ENCODE measurements at places on chromosomes 6 and 20.
A peak's percentile ranks its signal among the peaks of the same experiment; 100 is the strongest.

- no peak overlapping the region for H3K4me3 ChIP-seq
- no peak overlapping the region for H3K27ac ChIP-seq
- no peak for DNase-seq
- H3K36me3 ChIP-seq, result no peaks in the 10 kb centered on the region
These were observed 21.5 kb downstream of the NOX3 start for GRCh38 chr6:155434096-155434495.

DNA sequence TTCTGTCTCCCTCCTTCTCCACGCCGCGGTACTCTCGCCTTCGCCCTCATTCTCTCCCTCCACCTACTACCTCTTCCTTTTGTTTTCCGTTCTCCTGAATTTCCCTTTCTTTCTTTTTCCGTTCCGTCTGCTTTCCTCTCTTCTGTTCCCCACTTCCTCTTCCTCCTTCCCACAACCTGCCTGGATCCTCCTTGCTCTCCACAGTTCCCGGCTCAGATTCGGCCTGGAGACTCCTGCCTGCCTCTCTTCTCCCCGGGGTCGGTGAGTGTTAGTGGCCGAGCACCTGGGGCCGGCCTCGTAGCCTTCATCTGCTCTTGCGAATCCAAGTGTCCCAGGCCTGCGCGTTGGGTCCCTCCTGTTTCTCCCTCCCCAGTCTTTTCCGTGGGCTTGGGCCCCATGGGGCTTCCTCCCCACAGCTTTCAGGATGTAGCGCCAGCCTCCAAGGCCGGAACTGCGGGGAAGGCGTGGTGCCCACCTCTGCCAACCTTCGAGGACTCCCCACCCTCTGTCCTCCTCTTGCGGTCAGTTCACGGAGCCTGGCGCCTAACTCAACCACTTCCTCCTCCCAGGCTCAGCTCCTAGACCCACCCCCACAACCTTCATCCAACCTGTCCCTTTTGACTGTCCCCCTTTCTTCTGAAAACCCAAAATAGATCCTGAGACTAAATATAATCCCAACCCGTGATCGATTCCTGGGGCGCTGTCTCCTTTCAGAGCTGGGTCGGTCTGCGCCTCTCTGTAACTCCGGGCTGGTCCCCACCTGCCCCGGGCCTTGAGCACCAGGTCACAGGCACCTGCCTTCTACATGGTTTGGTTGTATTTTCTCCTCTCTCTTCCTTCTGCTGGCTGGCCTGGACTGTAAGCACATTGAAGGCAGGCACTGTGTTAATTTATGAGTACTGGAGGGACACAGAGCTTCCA, 6.8 kb downstream of the NRN1 start:
- peak overlapping the region; percentile 69 for H3K27ac ChIP-seq
- H3K4me1 ChIP-seq, result peaks cover 85% of the 10 kb centered on the region
- H3K27me3 ChIP-seq, result peaks cover 78% of the 10 kb centered on the region
- no peak for DNase-seq
- H3K4me3 ChIP-seq, result peak overlapping the region; percentile 47

DNA sequence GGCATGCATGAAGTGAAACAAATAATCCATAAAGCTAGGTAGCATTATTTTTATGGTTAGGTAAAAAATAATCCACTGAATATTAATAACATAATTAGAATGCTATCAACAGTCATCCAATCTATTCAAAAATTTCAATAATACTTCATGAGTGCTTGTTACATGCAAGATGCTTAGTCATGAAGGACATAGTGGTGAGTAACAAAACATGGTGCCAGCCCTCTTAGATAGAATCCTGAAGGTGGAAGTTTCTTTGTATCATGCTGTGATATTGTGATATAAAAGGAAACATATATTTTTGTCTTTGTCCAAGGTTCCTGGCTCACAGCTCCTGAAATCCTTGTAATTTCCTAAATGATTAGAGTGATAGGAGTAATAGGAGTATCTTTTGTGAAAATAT, 14.9 kb downstream of the RCAN2 start:
- peaks cover 17% of the 10 kb centered on the region for H3K27me3 ChIP-seq
- no peak overlapping the region for H3K4me3 ChIP-seq
- no peaks in the 10 kb centered on the region for H3K36me3 ChIP-seq

GRCh38 chr6:156954191-156954590, 177.0 kb downstream of the ARID1B start:
- no peaks in the 10 kb centered on the region for H3K36me3 ChIP-seq
- H3K27me3 ChIP-seq, result no peaks in the 10 kb centered on the region
- H3K27ac ChIP-seq, result no peak overlapping the region

DNA sequence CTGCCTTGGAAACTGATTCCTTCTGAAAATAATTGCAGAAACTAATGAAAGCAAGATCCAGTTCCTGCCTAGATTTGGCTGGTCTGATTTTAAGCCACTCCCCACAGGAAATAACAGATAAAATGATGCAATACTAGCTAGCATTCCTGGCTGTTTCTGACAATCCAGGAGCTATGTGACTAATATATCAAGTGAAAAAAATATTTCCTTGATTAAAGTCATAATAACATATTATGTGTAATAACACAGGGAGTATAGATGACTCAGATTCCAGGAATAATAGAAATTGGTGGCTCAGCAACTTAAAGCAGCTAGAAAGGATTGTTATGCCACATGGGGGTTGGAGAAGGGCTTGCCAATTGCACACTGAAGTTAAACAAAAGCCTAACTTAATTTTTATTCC, 182.7 kb upstream of the SALL4 start:
- peaks cover 3% of the 10 kb centered on the region for H3K4me1 ChIP-seq
- DNase-seq, result no peak
- H3K4me3 ChIP-seq, result no peak overlapping the region
- no peak overlapping the region for H3K27ac ChIP-seq
- H3K27me3 ChIP-seq, result no peaks in the 10 kb centered on the region
- no peaks in the 10 kb centered on the region for H3K36me3 ChIP-seq

DNA sequence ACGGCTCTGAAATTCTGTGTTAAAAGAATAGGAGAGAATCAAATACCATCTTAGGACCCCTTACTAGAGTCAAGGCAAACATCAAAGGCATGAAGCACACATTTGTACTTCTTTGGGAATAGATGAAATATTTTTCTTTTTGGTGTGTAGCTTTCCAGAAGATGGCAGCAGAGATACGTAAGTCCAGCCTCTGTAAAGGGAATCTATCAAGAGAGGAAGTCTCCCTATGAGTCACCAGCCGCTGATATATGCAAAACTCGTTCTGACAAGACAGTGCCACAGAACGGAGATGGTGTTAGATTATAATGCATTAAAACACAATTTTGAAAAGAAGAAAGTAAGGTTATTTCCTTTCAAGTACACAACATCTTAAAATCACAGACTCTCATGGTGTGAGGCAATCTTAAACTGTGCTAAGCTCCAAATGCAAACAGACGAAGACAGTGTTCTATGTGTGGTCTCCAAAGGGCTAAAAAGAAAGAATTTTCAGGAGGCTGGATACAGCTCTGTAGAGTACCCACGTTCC, 120.0 kb upstream of the AGPAT4 start:
- H3K27me3 ChIP-seq, result peaks cover 8% of the 10 kb centered on the region
- no peaks in the 10 kb centered on the region for H3K4me1 ChIP-seq
- H3K27ac ChIP-seq, result no peak overlapping the region
- no peaks in the 10 kb centered on the region for H3K36me3 ChIP-seq
- no peak overlapping the region for H3K4me3 ChIP-seq

- DNase-seq, result no peak
- peaks cover 17% of the 10 kb centered on the region for H3K4me1 ChIP-seq
- H3K27me3 ChIP-seq, result no peaks in the 10 kb centered on the region
- no peak overlapping the region for H3K27ac ChIP-seq
- no peak overlapping the region for H3K4me3 ChIP-seq
- peaks cover 50% of the 10 kb centered on the region for H3K36me3 ChIP-seq
These were observed 4.9 kb downstream of the RRP36 start for GRCh38 chr6:43026365-43026764.

- peaks cover 51% of the 10 kb centered on the region for H3K27me3 ChIP-seq
- H3K4me1 ChIP-seq, result peaks cover 30% of the 10 kb centered on the region
- DNase-seq, result no peak
- no peak overlapping the region for H3K27ac ChIP-seq
These were observed 81.3 kb upstream of the SIRPA start for GRCh38 chr20:1813674-1814635.

- no peaks in the 10 kb centered on the region for H3K27me3 ChIP-seq
- DNase-seq, result no peak
- H3K27ac ChIP-seq, result no peak overlapping the region
- no peak overlapping the region for H3K4me3 ChIP-seq
- H3K4me1 ChIP-seq, result no peaks in the 10 kb centered on the region
These were observed 382.7 kb downstream of the C6orf118 start for GRCh38 chr6:164926686-164927085.

DNA sequence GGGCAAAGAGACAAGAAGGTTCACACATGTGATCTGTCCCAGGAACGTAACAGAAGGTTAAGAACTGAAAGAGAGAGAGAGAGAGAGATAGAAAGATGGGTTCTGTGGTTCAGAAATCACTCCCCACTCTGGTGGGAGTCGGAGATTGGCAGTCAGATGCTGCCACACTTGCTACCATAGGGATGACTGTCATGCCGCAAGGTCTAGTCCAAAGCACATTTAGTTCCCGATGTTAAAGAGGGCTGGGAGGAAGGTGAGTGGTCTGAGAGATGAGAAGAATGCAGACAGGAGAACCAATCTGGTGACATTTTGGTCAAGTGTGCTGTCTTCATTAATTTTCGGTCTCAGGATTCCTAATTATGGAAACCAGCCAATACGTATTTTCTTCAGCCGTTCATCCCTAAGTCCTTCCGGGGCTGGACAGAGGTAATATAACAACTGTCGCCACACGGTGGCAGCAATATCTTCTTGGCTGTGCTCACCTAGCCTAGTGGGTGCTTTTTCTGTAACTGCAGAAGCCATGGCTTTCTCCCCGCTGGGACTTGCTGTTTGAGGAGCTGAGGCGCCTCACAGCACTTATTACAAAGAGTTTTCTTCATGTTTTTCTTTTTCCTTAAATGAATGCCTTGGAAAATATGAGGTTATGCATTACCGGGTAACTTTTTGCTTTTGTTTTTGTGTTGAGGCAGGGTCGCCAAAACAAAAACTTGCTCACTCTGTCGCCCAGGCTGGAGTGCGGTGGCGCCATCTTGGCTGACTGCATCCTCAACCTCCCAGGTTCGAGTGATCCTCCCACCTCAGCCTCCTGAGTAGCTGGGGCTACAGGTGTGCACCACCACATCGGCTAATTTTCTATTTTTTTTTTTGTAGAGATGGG, 46.0 kb downstream of the SLC35D3 start:
- no peak overlapping the region for H3K4me3 ChIP-seq
- no peaks in the 10 kb centered on the region for H3K4me1 ChIP-seq
- H3K36me3 ChIP-seq, result no peaks in the 10 kb centered on the region
- DNase-seq, result peak; percentile 77
- peaks cover 44% of the 10 kb centered on the region for H3K27me3 ChIP-seq

GRCh38 chr6:16901782-16902181, 140.5 kb upstream of the ATXN1 start:
- no peak overlapping the region for H3K27ac ChIP-seq
- no peaks in the 10 kb centered on the region for H3K36me3 ChIP-seq
- no peaks in the 10 kb centered on the region for H3K4me1 ChIP-seq

DNA sequence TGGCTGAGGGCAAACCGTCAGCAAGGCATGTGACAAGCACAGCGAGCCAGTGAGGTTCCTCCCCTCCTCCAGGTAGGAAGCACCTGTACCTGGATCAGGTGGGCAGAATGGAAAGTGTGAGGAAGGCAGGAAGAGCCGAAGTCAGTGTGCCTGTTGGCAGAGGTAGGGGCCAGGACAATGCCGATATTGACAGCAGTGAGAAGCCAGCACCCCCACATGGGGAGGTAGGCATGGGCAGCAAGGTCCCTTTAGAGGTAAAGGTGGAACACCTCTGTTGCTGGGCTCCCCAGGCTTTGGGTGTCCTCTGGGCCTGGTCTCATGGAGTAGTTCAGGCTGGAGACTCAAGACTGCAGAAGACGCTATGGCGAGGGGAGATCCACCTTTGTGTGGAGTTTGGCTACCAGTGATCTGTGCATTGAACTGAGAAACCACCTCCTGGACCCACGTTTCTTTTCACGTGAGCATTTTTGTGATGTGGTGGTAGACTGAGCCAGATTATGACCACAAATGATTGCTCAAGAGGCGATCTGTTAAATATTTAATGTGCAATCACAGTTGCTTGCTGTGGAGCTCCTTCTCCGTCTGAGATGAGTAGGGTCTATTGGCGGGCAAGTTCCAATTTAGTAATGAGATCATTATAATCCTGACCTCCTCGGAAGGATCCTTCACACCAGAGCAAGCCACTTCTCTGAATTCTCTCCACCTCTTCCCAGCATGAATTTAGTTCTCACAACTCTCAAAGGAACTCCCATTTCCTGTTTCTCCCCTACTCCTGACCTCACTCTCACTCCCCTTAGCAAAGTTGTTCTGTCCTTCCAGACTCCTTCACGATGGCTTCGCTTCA, 174.8 kb downstream of the CDH26 start:
- H3K4me1 ChIP-seq, result peaks cover 19% of the 10 kb centered on the region
- no peak overlapping the region for H3K4me3 ChIP-seq
- H3K27ac ChIP-seq, result no peak overlapping the region
- peaks cover 9% of the 10 kb centered on the region for H3K27me3 ChIP-seq
- DNase-seq, result no peak

DNA sequence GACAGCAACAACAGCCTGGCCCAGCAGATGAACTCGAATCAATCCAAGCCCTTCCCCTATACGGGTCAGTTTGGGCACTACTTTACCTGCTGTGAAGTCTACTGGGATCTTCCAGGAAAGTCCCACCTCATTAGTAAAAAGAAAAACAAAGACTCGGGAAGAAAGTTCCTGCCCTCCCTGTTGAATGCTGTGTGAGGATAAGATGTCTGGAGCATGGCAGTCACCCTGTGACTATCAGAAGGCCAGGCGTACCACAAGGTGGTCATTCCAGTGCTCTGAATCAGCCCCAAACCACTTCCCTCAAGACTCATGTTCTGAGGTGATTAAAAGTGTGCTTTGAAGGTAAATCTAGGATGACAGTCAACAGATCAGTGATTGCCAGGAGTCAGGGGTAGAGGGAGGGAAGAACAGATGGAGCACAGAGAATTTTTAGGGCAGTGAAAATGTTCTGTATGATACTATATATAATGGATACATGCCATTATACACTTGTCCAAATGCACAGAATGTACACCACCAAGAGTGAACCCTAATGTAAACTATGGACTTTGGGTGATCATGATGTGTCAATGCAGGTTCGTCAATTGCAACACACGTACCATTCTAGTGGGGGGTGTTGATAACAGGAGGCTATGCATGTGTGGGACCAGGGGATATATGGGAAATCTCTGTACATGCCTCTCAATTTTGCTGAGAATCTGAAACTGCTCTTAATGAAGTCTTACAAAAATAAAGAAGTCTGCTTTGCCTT, 14.7 kb downstream of the FKBP1A start:
- peak overlapping the region; percentile 66 for H3K27ac ChIP-seq
- H3K4me1 ChIP-seq, result peaks cover 95% of the 10 kb centered on the region
- no peaks in the 10 kb centered on the region for H3K27me3 ChIP-seq
- no peak overlapping the region for H3K4me3 ChIP-seq
- peaks cover 73% of the 10 kb centered on the region for H3K36me3 ChIP-seq

DNA sequence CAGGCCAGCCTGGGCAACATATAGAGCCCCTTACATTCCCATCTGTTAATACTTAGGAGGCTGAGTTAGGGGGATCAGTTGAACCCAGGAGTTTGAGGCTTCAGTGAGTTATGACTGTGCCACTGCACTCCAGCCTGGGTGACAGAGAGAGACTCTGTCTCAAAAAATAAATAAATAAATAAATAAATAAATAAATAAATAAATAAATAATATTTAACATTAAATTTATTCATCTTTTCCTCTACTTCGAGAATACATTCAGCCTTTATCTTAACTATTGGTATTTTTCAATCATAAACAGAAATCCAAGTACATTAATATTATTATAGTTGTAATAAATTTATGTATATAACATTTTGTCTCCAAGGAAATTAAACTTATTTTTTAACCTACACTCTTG, 1227.7 kb upstream of the GJE1 start:
- no peaks in the 10 kb centered on the region for H3K4me1 ChIP-seq
- H3K4me3 ChIP-seq, result no peak overlapping the region
- H3K27me3 ChIP-seq, result no peaks in the 10 kb centered on the region
